ENCODE measurements at places on chromosomes 11 and 22.

DNA sequence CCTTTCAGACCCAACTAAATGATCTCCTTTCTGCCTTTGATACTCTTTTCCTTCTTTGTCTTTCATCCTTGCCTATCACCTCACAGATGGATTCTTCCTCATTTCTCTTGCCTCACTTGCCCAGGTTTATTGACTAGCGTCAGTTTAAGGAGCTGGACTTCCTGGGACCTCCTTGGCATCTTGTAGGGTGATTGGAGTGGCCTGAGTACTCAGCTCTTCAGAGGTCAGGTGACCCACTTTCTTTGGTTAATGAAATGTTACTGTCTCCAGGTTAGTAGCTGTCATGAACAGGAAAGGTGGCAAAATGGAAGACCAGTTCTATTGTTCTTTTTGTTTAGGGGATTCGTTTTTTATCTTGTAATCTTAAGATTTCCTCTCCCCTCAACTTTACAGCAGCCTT, 4.6 kb upstream of the BACE1-AS start:
- no peak for DNase-seq

DNA sequence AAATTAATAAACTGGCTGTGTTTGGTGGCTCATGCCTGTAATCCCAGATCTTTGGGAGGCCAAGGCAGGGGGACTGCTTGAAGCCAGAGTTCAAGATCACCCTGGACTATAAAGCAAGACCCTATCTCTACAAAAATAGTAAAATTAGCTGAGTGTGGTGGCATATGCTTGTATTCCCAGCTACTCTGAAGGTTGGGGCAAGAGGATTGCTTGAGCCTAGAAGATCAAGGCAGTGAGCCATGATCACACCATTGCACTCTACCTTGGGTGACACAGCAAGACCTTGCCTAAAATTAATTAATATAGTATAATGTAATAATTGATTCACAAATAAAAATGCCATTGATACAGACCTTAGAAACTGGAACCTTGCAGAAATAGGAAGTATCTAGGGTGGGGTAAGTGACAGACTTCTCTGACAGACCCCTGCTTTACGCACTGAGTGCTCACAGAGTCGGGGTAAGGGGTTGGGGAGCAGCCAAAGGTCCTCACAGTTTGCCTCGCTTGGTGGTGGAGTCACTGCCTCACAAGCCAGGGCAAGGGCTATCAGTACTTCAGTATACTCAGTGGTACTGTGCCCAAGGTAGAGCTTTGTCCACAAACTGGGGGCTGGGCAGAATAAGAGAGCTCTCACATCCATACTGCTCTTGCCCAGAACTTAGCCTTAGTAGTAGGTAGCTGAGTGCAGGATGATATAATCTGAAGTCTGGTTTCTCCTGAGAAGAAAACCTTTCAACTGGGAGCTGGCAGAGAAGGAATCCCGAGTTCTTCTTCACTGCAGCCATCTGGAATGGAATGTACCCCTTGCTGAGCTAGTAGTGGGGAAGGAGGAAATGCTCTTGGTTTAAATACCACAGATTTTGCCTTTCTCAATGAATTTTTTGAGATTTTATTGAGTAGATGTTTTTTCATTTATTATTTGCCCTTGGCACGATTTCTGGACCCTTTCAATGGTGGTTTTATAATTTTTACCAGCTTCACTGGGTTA, 65.5 kb downstream of the EMSY start:
- no peak for DNase-seq

DNA sequence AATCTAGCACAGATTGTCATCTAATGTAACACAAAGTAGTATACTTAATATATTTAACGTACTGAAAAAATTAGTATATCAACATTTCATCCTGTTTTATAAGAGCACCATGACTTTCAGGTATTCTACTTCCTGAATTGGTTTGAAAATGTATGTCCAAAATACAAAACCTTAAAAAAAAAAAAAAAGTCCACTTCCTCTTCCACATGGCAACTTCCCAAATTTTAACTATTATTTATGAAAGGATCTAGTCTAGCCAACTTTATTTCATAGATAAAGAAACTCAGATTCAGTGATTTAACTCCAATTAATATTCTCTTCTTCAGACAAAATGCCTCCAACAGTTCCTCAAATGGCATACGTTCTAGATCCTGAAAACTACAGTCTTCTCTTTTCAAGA, 44.0 kb downstream of the PIK3C2A start:
- no peak for DNase-seq

GRCh38 chr11:109306322-109306721, 115.7 kb upstream of the C11orf87 start:
- no peak for DNase-seq

DNA sequence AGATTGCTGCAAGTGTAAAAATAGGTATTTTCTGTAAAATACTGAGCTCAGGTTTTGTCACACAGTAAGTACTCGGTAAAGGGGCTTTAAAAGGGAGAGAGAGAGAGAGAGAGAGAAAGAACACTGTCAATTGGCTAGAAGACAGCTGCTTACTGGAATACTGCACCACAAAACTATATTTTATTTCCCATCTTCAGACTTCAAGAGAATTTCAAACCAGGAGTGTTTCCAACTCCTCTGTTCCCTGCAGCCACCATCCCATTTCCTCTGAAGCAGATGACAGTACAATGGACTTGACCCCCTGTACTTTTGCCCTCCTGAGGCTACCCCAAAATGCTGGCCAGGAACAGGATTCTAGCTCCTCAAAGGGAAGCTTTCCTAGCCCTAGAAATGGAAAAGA, 89.7 kb downstream of the RELT start:
- no peak for DNase-seq

DNA sequence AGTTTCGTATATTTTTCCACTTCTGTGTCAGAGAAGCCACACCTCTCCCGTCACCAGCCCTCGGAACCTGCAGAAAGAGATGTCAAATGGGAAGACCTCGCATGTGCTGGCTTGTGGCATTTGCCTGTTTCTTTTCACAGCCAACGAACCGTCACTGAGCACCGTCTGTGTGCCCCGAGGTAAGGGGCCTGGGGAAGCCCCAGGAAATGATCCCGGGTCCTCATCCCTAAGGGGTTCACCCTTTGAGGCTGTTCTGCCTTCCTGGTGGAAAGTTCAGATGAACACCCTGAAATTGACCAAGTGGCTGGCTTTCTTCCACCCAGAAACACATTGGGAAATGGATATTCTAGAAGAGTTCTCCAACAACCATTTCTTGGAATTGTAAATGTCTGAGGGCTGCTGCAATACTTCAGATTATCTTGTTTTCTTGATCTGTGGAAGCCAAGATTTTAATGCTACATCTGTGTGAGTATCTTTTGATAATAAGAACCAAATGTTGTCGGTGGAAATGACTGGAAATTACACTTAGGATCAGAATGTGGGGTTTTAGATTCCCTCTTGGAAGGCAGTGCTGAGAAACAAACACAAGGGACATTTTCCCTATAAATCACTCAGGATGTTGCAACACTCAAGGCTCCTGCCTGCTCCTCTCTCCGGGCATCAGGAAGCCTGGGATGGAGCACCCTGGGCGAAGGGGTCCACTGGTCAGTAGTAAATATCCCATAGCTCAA, 37.6 kb downstream of the RIBC2 start:
- no peak for DNase-seq

DNA sequence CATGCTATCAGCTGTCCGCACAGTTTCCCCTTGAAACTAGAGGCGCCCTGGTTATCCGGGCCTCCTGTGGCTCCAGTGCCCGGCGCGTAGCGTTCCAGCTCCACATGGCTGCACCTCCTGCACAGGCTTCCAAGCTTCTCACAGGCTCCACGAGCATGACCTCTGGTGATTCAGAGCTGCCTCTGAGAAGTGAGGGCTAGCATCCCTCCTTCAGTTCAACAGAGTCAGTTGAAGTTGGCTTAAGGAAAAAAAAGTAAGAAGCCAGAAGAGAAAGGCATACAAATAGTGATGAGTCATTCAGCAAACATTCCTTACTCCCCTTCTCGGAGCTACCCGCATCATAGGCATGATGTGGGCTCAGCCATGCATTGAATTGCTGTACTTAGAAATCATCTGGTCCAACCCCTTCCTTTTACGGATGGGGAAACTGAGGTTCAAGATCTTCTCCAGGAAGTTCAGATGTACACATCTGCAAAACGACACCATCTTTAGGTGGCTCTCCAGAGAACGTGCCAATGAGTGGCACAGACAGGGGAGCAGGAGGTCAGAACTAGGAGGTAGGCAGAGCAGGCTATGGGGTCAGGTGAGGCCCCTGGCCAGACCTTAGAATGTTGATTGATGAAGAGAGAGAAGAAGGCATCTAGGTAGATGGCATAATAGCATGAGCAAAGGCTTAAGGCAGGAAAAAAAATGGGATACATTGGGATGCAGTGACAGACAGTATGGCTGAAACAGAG, 216.3 kb upstream of the TBCEL start:
- no peak for DNase-seq

Data from activated naive CD8-positive, alpha-beta T cell treated with anti-CD3 and anti-CD28 coated beads, Interleukin-2, amount 50 U/mL, for 16 hours (primary cell).